Renal pelvis (tissue), 12 donors: ENCODE measurements at places on chromosomes 6 and 20. TPM values are rescaled to one million over a fixed set of nuclear protein-coding genes. Genes with fewer than 3 reads are reported as not detected.

- no peak for DNase-seq
Measured at GRCh38 chr6:43127180-43127579, 43.9 kb upstream of the SRF start.

GRCh38 chr20:19742974-19743639, 15.0 kb upstream of the RIN2 start:
- no peak for DNase-seq

GRCh38 chr6:124793398-124793797, 168.8 kb upstream of the RNF217 start:
- DNase-seq, result no peak

GRCh38 chr20:41600926-41601631, 17.1 kb downstream of the CHD6 start:
- DNase-seq, result no peak

- no peak for DNase-seq
Measured at GRCh38 chr6:225121-225721, 67.1 kb upstream of the DUSP22 start.

- no peak for DNase-seq
Measured at GRCh38 chr6:136076496-136076895, 173.6 kb downstream of the MTFR2 start.

DNA sequence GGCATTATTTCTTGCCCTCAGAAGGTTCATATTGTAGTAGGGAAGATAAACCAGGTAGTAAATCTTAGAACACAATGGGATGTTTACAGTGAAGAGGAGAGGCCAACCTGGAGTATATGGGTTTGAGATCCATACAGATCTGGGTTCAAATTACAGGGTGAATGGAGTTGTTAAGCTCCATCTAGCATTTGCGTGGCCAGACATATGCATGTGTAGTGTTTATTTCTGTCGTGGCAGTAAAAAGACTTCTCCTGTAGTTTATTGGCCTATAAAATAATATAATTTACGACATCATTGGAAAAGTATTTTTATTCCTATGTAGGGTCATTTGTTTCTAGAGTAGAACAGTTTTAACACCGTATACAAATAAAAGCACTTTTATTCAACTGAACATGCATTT, 25.2 kb upstream of the TULP4 start:
- no peak for DNase-seq

DNA sequence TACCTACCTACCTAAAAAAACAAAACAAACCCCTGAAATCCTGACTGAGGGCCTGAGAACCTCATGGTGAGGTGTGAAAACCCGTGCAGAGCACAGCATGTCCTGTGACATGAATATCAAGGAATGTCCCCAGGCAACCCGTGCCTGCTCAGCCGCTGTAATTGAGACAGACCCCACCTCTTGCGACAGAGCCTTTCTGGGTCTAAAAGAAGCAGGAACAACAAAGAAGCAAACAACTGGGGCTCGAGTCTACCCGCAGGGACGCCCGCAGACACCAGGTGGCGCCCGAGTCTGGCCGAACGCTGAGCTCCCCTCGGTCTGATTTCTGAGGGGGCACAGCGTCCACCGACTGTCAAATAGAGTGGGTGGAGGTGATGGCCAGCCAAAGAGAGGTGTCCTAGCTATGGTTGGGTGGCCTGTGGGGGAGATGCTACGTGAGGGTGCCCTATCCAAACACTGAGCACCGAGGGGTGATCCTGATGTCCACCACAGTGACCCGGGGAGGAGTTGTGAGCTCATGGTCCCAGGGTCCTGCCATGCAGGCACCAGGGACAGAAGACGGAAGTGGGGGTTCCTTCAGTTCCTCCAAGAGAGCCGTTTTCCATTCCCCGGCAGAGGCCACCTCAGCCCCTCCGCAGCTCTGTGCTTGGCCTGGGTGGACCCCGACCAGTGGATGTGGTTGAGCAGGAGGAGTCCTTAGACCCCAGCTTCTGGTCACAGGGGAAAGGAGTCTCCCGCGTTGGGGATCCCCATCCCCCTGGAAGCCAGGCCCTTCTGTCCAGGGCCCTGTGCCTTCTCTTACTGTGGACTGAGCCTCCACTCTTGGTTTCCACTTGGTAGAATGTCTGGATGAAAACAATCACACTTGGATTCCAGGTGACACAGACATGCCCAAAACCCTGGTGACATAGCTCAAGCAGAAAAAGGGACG, 268.2 kb downstream of the CDC5L start:
- peak; percentile 66 for DNase-seq

DNA sequence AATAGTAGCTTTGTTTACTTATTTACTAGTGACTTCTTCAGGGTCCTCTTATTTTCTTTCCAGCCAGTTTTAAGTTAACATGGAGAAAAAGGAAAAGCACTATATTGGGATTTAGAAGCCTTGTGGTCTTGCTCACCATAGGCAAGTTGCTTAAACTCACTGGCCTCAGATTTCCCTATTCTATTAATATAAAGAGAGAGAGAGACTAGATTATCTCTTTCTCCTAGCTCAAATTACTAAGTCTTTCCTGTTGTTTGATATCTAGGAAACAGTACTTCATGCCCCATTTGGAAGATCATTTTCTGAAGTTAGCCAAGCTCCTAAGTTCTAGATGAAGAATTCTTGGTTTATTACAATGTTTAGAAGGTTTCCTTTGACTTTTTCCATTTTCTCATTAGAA, 32.5 kb downstream of the CTNNBL1 start:
- no peak for DNase-seq

DNA sequence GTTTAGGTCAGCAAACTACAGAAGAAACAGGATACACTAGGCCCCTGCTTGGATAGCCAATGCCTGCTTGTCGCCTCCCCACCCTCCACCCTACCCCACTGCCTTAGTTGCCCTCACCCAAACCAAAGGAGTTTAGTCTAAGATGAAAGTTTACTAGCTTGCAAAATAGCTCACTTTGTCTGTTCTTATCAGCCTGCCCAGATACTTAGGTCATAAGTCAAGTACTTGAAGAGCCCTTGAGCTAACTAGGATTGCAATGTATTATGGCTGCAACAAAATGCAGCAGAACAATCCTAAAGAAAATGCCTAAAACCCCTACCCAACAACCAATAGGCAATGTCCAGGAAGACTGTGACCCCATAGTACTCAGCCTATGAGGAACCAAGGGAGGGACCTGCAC, 7.3 kb upstream of the ENTPD6 start:
- DNase-seq, result no peak

DNA sequence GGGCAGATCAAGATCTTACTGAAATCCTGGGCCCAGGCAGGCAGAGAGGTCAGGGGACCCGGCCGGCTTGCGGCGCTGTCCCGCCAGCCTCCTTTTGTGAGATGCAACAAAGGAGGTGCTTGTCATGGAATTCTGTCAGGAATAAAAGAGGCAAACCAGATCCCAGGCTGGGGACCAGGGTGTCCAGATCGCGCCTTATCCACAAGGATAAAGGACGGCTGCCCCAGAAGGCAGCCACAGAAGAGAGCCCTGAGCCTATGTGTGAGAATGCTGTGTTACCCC, 42.6 kb upstream of the CDH22 start:
- DNase-seq, result no peak

- no peak for DNase-seq
Measured at GRCh38 chr6:117538615-117539014, 56.1 kb downstream of the DCBLD1 start.

DNA sequence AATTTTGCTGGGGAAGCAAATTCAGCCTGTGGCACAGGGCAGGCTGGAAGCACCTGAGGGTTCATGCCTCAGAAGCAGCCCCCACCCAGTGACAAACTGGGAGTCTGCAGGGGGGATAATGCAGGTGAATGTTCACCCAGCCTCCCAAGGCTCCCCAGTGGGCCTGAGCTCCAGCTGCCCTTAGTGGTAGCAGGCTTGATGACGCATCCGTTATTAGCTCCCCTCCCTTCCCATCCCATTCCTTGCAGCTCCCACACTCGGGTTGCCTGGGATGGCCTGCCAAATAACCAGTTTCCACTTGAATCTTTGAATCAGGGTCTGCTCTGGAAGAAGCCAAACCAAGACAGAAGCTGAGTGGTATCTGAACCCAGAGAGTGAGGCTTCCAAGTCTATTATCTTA, 15.8 kb downstream of the KCNK15 start:
- no peak for DNase-seq

- no peak for DNase-seq
Measured at GRCh38 chr20:18906046-18906445, 92.5 kb downstream of the SCP2D1 start.

GRCh38 chr6:128655978-128656498, 135.6 kb upstream of the PTPRK start:
- no peak for DNase-seq

- DNase-seq, result no peak
Measured at GRCh38 chr20:37323985-37324384, 22.0 kb upstream of the SRC start.

DNA sequence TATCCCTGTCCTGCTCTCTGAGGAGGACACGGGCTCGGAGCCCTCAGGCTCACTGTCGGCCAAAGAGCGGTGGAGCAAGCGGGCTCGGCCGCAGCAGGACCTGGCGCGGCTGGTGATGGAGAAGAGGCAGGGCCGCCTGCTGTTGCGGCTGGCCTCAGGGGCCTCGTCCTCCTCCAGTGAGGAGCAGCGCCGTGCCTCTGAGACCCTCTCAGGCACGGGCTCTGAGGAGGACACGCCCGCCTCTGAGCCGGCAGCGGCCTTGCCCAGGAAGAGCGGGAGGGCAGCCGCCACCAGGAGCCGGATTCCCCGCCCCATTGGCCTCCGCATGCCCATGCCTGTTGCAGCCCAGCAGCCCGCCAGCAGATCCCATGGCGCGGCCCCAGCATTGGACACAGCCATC, 14.2 kb upstream of the SLC22A7 start:
- DNase-seq, result no peak

DNA sequence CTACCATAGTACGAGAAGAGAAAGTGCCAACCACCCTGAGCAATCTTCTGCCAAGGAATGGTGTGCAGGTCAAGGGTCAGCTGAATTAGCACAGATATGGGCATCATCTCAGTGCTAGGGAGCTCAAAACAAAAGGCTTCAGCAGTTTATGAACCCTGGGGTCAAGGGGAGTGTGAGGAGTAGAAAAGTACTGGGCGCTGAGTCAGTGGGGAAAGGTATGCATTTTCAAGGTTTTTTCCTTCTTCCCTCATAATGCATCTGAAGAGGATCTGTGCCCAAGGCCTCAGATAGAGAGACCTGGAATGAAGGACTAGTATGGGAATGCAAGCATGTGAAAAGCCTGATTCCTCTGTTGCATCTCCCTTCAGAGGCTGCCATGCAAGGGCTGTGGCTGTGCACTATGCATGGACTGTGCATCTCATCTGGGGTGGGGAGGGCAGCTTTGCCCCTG, 81.7 kb downstream of the PERP start:
- DNase-seq, result no peak

DNA sequence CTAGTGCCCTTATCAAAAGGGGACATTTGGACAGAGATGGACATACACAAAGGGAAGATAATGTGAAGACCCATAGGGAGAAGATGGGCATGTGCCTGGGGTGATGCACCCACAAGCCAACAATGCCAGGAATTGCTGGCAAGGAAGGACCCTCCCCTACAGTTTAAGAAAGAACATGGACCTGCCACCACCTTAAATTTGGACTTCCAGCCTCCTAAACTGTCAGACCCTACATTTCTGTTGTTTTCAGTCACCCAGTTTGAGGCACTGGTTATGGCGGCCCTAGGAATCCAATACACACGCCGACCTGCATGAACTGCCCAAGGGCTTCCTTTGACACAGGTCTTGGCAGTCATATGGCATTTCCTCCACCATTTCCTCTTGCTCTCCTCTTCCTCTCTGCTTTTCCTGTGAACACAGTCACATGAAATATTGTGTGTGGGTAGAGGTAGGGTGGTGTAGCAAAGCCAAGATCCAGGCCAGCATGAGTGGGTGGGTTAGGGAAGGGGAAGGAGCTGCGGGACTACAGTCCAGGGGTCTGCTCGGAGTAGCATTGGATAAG, 115.6 kb downstream of the ZDHHC14 start:
- DNase-seq, result no peak

- no peak for DNase-seq
Measured at GRCh38 chr6:148053796-148054195, 288.8 kb upstream of the SASH1 start.

- no peak for DNase-seq
Measured at GRCh38 chr6:107314531-107314939, 144.8 kb downstream of the PDSS2 start.

GRCh38 chr6:16311763-16312162, 73.4 kb downstream of the GMPR start:
- DNase-seq, result no peak

DNA sequence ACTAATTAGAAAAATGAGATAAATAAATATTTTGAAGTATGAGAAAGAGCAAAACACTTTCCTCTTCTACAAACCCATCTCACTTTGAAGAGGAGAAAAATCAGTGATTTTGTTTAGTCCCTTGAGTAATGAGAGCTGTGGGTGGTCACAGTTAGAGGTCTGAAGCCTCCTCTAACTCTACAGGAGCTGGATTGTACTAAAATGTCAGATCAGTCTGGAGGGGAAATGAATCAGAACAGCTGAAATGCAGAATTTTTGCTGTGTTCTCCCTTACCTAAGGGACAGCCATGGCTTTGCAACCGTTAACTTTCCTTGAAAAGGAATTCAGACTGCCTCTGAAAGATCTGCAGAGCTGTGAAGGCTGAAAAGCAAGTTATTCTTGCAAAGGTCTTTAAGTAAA, 11.4 kb upstream of the RFPL4B start:
- DNase-seq, result no peak

- DNase-seq, result no peak
Measured at GRCh38 chr6:141719476-141719875, 413.2 kb upstream of the GJE1 start.

DNA sequence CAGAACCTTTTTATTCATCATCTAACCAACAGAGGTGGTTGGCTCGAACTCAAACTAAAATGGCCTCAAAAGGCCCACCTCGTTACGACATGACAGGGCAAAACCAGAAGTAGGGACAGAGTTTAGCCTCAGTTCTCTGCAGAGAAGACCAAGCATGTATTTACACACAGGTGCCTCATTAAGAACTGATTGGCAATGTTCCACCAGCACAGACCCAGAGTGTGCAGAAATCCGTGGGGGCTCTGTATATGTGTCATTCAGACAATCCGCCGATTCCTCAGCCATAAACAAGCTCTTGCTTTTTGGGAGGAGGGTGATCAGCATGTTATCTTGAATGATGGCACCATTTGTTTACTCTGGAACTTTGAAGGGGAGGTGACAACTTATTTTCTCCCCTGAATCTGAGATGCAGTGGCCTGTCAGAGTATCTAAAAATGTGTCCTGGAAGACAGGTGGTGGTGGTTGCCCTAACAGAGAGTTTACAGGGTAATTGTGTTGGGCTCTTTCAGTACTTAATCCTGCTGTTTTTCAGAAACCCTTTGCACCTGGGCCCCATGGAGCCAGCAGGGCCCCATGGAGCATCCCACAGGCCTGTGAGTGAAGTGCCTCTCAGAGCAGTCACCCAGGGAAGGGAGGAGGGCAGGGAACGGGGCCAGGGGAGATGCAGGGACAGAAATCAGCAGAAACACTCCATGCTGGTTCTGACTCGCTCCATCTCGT, 29.1 kb upstream of the C20orf203 start:
- no peak for DNase-seq

Gene RNF146
- 77.5 TPM for polyA plus RNA-seq

Gene NKAIN2
- polyA plus RNA-seq, result 14.1 TPM

Gene TMC2
- 0.31 TPM for polyA plus RNA-seq

Gene TTLL9
- 2.6 TPM for polyA plus RNA-seq

Gene FERMT1
- 3.6 TPM for polyA plus RNA-seq

Gene DPPA5
- not detected for polyA plus RNA-seq

Gene MRS2
- polyA plus RNA-seq, result 39.1 TPM

Gene CLDN20
- 3.0 TPM for polyA plus RNA-seq

Gene TRIM10
- 0.28 TPM for polyA plus RNA-seq

Gene ENPP4
- polyA plus RNA-seq, result 15.9 TPM

Gene GSTA4
- polyA plus RNA-seq, result 96.9 TPM

Gene SLC17A4
- 2.7 TPM for polyA plus RNA-seq

Gene TNXB
- polyA plus RNA-seq, result 4.3 TPM

Gene HLA-DMA
- 30.9 TPM for polyA plus RNA-seq

Gene SOBP
- 15.3 TPM for polyA plus RNA-seq

Gene GPLD1
- polyA plus RNA-seq, result 2.9 TPM
